Hepatocyte (in vitro differentiated cells): ENCODE measurements at places on chromosomes 11 and 22. TPM values are rescaled to one million over a fixed set of nuclear protein-coding genes. Genes with fewer than 3 reads are reported as not detected.

Gene TP53AIP1
- total RNA-seq, result 0.17 TPM in 1 of 2 replicates, not detected in the other

Gene KREMEN1
- total RNA-seq, result 8.3 and 10.5 TPM in 2 replicates

Gene C11orf42
- not detected in 2 replicates for total RNA-seq

Gene VPREB3
- not detected in 2 replicates for total RNA-seq

Gene OR4D9
- total RNA-seq, result not detected in 2 replicates

- DNase-seq, result no peak
These were observed 618.7 kb upstream of the CADM1 start for GRCh38 chr11:116122697-116123472.

- DNase-seq, result no peak
These were observed 9.6 kb downstream of the WT1 start for GRCh38 chr11:32425761-32426160.

DNA sequence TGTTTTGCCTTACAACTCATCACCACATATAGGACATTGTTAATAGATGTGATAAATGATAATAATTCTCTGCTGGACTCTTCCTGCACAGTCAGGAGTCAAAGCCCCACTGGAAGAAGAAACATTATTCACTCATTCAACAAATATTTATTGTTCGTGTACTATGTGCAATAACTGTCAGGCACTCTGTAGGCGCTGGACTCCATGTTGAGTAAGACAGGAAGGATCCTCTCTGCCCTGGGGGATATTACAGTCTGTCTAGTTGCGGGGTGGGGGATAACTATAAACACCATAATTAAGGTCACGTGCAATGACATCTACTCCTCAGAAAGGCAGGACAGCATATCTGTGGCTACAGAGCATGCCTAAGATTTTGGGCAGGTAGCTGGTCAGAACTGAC is 281.1 kb downstream of the FAT3 start:
- DNase-seq, result no peak

DNA sequence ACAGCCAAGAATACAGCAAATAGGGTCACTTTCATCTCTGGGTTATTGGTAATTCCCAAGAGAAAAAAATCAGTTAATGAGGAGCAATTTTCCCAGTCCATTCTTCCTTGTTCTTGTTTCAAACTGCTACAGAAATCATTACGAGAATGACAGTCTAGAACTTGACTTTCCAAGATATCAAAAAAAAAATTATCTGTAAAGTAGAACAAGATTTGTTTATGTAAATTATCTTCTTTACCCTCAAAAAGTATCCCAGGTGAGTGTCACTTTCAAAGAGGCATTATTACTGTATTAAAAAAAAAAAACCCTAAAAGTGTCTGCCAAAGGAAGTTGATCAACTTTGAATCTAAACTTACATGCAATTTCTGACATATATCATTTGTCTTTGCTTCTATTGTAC is at the start of gene OR5W2:
Gene OR5W2 (minus strand): TSS at position 101 of the 400 bp plus-strand sequence. CDS start 0 bp downstream, at position 101.
- DNase-seq, result no peak

DNA sequence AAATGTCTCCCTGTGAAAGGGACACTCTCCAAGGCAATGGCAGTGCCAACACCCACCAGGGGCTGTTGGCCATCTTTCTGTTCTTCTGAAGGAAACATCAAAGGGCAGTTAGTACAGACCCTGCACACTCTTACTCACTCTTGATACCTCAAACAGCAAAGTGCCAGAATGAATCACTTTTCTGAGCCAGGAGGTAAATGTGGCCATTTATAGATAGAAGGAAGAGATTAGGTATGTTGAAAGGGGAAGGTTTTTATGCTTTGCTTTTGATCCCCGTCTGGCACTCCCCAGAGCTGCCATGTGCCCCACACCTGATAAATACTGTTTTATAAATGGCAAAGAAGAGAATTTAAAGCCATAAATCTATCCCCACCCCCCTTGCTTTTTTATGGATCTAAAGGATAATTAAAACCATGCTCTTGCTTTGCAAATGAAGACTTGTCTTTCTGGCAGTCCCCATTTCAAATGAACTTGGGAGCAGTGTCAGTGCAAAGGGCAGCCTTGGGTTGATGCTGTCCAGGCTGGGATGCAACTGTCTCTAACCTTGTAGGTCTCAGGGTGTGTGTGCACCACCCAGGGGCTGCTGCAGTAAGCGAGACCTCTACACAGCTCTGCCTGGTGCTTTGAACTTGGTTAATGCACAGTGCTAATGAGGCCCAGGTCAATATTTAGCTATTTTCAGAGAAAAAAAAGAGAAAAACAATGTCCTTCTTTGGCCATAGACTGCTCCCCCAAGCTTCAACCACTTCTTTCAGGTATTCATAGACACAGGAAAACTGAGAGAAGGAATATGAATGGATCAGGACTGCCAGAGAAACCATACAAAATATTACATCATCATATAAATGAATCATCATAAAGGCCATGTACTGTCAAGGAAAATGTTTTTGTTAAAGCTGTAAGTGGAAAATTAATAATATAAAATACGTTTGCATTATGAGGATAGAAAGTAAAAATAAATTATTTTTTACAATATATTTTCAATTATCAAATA is 207.5 kb downstream of the ETS1 start:
- DNase-seq, result no peak

DNA sequence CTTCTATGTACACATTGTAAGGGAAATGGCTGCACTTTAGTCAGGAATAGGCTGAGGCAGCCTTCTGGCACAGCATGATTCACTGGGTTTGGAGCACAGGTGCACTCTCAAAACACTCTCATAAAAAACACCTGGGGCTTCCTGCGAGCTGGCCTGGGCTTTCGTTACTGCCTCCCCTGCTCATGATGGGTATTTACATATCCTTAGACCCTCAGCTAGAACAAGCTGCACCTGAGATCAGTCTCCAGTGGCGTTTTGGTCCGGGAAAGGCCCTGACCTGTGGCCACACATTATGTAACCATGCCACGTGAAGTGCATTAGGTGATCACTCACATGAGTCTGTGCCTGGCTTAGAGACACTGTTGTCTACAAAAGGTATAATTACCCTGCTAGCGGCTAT is 321.7 kb downstream of the TMEM135 start:
- DNase-seq, result no peak

GRCh38 chr11:3853899-3854659 is 1.4 kb upstream of the STIM1 start:
- peak; percentile 19 for DNase-seq

DNA sequence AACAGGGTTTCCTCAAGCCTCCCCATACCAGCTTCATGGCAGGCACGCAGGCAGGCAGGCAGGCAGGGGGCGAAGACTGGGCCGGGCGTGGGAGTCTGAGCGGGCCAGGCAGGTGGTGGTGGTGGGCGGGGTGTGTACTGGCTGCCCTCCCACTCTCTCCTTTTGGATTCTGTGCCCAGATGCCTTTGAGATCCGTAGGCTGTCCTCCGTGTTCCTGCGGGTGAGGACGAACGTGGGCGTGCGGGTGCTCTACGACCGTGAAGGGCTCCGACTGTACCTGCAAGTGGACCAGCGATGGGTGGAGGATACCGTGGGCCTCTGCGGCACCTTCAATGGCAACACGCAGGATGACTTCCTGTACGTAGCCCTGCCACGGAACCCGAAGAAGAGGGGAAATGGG is 23.0 kb downstream of the OTOG start:
- DNase-seq, result no peak

DNA sequence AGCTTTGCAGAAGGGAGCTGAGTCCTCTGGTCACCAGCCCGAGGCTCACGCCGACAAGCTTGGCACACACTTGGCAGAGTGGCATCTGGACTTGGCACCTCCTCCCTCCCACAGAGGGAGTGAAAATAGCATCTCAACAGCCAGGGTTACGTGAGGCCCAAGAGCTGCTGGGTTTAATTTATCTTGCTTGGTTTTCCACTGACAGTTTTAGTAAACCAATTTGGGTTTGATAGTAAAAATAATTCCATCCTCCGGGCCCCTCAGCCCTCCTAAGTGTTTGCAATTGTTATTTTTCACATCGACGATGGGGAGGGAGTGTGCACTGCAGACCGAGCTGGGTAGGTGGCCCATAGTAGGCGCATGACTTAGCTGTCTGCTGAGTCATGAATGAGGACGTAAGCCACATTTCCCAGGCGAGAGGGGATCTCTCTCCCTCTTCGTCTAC is 107.6 kb upstream of the ASPHD2 start:
- no peak for DNase-seq

DNA sequence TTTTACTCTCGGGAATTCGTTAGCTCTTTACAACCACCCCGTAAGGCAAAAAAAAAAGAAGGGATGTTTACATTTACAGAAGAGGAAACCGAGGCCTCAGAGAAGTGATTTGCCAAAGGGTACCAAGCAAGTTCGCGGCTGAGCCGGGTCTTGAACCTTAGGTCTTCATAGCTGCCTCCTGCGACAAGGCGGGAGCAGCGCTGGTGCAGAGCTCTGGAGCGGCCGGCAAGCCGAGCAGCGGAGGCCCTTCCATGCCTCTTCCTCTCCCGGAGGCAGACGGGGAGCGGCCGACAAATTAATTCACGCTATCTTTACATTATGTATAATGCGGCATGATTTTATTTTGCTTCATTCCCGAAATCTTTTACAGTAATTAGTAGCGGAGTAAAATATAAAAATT is 536.3 kb downstream of the INSC start:
- DNase-seq, result no peak
